Activated CD8-positive, alpha-beta memory T cell treated with anti-CD3 and anti-CD28 coated beads for 4 hours (primary cell): ENCODE measurements at places on chromosomes 4 and X.
A peak's percentile ranks its signal among the peaks of the same experiment; 100 is the strongest.

DNA sequence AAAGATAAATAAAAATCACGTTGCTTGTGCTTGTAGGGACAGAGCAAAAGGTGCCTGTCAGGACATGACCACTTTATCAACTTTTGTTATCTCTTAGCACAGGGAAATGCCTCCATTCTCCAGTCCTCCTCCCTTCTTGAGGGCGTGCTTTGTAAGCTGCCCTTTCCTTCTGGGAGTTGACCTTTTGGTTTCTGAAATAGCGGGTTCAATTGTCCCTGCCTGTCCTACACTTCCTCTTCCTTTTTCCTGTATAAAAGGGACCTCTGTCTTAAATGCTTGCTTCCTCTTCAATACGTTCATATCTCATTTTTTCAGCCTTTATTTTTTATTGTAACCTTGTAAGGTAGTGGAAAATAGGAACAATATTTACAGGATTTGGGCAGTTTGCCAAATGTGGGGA lies 153.5 kb downstream of the SH3BGRL start:
- DNase-seq: no peak

- DNase-seq: no peak
These were observed 317.0 kb upstream of the CXXC4 start for GRCh38 chr4:104811727-104812126.

DNA sequence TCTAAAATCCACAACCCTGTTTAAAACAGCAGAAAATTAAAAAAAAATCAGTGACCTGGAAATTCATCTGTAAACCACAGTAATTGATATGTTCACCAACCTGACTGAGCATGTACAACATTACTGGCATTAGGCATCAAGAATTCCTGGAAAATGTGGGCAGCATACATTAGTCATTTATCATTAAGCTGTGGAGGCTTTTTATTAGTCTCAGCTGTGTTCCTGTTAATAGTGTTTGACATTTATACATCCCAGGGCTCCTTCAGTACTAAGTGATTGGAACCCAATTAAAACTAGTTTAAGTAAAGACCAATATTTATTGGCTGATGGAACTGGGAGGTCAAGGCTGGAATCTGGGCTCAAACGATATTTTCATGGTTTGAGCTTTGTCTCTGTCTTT lies 227.3 kb upstream of the GIMD1 start:
- no peak for DNase-seq

DNA sequence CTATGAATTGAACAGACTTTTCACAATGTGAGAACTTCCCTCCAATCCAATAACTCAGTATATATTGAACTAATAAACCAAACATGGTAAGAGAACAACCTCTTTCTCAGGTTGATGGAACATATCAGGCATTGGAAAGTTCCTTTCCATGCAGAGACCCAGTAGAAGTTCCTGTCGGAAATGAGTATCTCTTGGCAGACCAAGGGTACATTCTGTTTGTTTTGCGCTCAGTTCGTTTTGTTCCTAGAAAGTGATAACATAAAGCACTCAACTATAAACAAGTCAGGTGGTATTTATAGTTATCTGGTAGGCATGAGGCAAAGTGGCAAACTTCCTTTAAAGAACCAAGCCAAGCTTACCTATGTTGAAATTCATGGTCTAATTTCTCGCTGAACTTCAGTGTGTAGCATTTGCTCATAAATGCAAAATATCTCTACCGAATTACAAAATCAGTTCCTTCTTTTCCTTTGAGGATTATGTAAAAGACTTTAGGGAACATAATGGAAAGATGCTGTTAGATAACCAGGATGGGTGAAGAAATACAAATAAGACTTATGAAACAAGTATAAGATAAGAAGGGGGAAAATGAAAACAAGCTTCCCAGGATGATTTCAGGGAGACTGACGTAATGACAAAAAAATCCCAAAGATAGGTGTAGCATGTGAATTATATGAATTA lies 120.3 kb downstream of the ARHGAP24 start:
- DNase-seq: no peak

- no peak for DNase-seq
These were observed 52.5 kb downstream of the SORCS2 start for GRCh38 chr4:7244751-7245320.

DNA sequence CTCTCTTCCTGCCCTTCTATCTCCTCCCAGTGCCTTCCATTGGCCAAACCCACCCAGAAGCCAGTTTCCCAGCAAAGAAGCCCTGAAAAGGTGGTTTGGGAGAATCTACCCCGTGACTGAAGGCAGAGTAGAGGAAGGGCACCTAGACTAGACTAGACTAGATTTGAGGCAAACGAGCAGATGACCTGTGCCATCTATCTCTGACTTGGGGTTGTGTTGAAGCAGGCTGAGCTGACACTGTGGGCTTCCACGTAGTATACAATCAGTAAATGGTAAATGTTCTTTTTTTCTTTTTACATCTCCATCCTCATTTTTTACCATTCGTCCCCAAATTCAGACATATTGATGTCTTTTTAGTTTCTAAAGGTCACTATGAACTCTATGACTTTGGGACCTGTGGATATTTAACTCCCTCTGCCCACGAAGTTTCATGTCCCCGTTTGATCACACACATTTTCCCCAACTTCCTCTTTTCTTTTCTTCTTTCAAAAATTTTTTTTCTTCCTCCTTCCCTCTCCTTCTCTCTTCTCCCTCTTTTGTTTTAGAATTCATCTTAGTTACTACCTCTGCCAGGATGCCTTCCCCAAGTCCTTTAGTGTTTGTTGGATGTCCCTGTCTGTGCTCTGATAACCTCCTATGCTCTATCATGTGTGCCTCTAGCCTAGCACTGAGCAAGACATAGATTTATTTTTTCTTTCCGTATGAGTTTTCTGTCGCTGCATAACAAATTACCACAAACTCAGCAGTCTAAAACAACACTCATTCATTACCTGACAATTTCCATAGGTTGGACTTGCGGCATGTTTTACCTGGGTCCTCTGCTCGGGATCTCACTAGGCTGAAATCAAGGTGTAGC lies 6.2 kb upstream of the AFF1 start:
- DNase-seq: no peak

- DNase-seq: no peak
These were observed 49.5 kb downstream of the USP53 start for GRCh38 chr4:119261986-119262385.

- DNase-seq: no peak
These were observed 28.9 kb downstream of the ZNF827 start for GRCh38 chr4:145909773-145910172.

- DNase-seq: no peak
These were observed 29.7 kb downstream of the SYNPO2 start for GRCh38 chr4:118918388-118918787.

DNA sequence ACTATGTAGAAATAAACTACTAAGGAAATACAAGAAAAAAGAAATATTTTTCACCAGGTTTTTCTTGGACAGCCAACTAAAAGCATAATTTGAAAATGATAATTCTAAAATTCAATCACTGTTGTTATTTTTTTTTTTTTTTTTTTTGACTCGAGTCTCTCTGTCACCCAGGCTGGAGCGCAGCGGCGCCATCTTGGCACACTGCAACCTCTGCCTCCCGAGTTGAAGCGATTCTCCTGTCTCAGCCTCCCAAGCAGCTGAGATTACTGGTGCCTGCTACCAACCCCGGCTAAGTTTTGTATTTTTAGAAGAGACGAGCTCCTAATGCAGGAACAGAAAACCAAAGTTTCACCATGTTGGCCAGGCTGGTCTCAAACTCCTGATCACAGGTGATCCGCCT lies 122.3 kb upstream of the UGT8 start:
- DNase-seq: no peak

DNA sequence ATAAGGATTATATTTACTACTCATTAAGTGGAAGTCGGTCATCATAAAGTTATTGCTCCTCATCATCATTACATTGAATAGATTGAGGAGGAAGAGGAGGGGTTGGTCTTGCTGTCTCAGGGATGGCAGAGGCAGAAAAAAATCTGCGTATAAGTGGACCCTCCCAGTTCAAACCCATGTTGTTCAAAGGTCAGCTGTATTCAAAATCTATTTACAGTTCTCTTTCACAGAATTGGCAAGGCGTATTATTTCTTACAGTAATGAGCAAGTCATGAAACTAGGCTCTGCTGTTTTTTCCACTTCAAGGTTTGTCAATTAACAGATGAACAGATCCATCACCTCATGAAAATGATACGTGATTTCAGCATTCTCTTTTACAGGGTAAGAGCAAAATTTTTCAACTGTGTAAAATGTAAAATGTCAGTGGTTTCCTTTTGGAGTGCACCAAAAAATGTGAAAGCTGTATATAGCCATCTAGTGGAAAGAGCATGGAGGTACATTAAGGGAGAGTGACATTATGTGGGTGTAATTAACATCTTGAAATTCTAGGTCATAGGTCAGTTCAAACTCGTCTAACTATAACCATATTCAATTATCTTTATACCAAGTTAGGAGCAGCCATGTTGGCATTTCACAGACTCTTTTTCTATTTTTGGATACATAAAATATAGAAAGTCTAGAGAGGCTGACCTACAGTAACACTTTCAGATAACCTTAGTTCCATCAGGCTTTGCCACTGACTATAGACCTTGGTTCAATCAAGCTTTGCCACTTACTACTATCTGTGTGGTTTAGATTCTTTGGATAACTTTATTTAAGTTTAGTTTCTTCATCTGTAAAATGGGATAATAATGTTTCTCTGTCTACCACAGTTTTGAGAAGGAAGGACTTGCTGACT lies 30.1 kb downstream of the NEIL3 start:
- no peak for DNase-seq

DNA sequence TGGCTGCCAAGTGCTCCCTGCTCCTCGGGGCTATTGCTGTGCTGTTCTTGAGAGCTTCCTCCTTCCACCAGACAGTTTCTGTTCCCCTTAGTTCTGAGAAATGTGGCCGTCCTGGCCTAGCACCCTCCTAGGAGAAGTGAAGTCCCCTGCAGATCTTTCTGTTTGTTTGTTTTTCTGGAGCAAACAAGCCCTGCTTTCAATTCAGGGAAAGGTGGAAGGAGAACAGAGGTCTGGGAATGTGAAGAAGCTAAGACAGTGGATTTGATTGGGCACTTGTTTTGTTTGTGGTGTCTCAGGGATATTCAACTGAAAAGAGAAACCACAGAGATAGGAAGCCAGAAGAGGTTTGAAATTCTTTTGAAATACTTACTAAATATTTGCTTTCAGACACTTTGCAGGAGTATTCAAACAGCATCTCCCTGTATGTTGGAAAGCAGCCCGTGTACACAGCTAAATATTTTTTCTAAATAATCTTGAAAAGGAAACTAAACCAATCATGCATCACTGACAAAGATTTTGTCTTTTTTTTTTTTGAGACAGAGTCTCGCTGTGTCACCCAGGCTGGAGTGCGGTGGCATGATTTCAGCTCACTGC lies 36.5 kb upstream of the PPM1K start:
- no peak for DNase-seq

DNA sequence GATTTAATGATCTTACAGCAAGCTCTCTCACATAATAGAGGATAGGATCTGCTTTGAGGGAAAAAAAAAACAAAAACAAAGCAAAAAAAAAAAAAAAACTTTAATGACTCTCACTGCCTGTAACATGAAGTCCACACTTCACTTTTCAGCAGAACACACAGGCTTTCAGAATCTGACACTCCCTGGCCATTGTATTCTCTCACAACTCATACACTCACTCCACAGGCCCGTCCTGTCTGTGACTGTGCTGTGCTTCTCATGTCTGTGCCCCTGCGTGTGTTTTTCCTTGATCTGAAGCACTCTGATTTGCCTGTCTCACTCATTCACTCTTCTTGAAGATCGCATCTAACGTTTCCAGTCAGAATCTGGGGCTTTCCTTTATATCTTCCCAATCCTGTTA lies 460.8 kb downstream of the TMA16 start:
- no peak for DNase-seq

DNA sequence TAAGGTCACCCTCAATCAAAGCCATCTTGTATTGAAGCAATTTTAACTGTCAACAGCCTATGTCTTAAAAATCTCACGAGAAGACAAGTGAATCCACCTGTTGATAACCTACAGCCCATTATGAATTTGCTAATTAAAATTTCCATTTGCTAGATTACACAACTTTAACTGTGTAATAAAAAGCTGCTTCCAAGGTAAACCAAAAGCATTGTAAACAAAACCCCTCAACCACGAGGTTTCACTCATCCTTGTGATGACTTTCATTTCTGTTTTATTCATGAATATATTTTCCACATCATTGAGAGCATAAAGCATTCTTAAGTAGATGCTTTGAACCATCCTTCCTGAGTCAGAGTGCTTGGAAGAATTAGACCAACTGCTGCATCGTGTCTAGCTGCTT lies 217.5 kb upstream of the GYPA start:
- DNase-seq: no peak

DNA sequence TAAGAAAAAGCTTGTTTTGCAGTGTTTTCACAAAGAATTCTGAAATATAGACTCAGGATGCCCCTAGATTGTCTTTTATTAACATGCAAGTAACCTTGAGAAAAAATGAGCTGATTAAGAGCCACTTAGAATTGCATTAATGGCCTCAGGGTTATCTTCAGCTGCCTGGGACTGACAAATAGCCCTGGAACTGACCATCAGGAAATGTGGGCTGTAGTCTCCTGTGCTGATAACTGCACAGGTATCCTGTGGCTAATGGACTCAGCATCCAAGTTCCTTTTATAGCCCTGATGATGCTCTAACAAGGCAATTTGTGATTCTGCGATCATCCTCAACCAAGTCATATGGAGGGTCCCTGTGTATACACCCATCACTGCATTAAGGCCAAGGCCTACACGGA lies 17.0 kb downstream of the CA5B start:
- DNase-seq: no peak

- DNase-seq: no peak
These were observed 6.8 kb upstream of the CXorf66 start for GRCh38 chrX:139972113-139972512.

- no peak for DNase-seq
These were observed 6.0 kb downstream of the PDLIM5 start for GRCh38 chr4:94457692-94458106.

- DNase-seq: peak; percentile 29
These were observed at the start of the genes DNAAF6 and NUP62CL for GRCh38 chrX:107205770-107206696. Gene DNAAF6, plus strand, starts transcription at chrX:107206611. Its CDS starts 6,265 bp downstream, at chrX:107212876. Gene NUP62CL, minus strand, starts transcription at chrX:107206433. Its CDS starts 31,287 bp downstream, at chrX:107175146.

GRCh38 chrX:50698944-50699343 lies 115.0 kb downstream of the SHROOM4 start:
- no peak for DNase-seq

- no peak for DNase-seq
These were observed 1995.7 kb upstream of the AGA start for GRCh38 chr4:179437962-179438361.

DNA sequence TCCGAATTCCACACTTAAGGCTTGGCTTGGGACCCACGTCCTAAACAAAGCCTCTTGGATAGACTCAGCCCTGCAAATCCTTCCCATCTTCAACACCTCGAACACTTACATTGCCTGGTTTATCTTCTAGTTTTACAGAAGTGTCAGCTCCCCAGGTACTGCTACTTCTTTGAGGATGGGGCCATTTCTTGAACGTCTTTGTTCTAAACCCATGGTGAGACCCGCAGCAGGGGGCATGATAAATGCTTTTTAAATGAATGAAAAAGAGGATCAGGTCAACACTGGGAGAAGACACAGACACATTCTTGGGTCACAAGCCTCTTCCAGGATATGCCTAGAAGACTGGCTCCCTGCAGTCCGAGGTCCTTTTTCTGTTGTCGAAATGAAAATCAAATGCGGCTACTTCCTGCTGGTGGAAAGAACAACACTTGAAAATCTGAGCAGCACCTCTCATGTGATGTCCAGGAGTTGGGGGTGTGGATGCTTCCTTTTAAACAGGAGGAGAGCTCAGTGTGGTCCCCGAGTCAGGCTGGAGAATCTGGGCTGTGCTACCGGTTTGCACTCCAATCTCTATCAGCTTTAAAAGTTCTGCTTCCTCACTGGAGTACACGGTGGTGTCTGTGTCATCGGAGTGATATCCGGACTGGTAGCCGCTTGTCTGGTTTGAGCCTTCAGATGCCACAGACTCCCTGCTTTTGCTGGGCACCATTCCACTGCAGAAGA lies 45.8 kb downstream of the KDR start:
- no peak for DNase-seq

- no peak for DNase-seq
These were observed 3.3 kb downstream of the NLGN4X start for GRCh38 chrX:6225288-6225910.
